ENCODE measurements at places on chromosomes 3 and 15.

DNA sequence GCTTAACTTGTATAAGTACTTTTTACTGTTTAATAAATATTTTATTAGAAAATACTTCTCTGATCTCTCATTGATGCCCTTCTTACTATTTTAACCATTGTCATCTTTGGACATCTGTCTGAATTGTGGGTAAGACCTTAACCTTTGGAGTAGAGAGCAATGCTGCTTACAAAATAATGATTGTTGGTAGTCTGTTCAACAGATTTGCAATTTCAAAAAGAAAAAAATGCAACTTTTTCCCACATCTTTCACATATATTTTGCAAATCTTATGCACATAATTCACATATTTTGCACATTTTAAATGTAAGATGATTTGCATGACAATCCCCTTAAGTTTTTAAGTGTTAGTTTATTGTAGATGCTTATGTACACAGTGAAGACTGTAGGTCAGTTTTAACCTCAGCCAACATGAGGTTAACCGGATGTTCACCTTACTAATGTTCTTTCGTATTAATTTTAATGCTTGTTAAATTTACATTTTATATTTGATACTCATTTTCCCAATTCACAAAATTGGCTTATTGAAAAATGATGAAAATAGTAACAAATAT lies 16.7 kb downstream of the C3orf38 start:
- DNase-seq = no peak

GRCh38 chr3:109188741-109189140 lies 52.2 kb downstream of the C3orf85 start:
- DNase-seq = no peak

DNA sequence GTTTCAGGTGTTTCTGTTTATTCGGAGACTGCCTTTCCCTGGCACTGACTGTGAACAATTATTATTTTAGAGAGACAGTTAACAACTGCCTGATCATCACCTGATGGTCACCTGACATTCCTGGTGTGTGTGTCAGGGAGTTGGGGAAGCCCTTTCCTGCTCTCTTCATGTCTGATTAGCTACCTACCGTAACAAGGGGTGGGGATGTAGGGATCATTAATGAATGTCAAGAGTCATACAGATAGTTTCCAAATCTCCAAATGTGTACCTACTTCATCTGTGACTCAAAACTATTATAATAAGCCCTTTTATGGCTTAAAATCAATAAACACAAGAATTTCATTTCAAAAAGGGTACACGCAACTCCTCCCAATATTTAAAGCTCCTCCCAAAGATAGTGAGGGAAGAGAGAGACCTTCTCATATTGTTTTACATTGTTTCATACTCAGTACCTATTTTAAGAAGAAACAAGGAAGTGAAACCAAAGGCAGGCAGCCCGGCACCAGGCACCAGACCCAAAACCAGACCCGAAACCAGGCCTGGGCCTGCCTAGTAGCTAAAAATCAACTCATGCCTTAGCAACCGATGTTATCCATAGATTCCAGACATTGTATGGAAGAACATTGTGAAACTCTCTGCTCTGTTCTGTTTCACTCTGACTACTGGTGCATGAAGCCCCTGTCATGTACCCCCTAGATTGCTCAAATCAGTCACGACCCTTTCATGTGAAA lies 844.9 kb upstream of the ALCAM start:
- DNase-seq = no peak

GRCh38 chr15:67945951-67946700 lies 106.3 kb upstream of the RNU6-1 start:
- DNase-seq = no peak

DNA sequence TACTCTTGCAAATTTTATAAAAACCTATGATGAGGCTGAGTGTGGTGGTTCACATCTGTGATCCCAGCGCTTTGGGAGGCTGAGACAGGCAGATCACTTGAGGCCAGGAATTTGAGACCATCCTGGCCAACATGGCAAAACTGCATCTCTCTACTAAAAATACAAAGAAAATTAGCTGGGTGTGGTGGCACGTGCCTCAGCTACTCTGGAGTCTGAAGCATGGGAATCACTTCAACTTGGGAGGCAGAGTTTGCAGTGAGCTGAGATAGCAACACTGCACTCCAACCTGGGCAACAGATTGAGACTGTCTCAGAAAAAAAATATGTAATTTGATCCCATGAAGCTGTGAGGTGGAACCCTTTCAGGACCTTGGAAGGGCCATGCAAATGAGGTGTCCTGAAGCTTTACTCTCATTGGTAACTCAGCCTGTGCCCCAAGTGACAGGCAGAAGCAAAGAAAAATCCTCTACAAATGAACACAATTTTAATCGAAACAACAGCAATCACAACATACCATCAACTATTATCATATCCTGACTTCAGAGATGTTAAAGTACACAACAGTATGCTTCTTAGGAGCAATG lies 84.6 kb upstream of the CDV3 start:
- DNase-seq = no peak

DNA sequence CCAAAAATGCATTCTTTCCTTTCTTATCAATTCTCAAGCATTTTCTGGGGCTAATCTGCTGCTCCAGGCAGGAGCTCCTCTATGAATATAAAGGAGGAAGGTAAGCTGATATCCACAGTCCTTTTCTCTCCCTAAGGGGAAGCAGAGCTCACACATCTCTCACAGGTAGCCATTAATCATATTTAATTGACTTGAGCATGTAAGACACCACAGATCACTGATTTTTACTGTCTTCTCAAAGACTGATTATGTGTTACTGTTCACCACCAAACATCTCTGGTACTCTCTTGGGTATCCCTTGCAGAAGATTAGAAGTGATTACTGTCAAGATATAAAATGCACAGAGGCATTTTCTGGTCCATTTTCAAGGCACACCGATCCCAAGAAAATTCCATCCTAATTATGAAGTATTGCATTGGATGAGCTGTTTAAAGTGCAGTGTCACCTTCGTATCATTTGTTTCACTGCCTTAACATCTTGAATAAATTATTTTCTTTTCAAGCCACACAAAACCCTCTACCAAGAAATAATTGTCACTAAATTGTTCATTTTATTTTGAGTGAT lies 100.7 kb downstream of the ARPP21 start:
- no peak for DNase-seq

DNA sequence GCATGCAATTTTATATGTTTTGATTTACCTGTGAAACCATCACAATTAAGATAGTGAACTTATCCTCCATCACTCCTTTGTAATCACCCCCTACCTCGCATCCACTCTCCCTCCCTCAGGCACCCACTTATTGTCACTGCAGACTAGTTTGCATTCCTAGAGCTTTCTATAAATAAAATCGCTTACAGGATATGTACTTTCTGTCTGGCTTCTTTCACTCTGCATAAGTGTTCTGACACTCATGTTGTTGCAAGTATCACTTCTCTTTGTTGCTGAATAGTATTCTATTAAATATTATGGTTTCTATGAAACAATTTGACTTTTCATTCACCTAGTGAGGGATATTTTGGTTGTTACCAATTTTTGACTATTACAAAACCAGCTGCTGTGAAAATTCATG lies 139.3 kb downstream of the RSRC1 start:
- DNase-seq = no peak

GRCh38 chr3:150789451-150789850 lies 26.5 kb upstream of the SIAH2 start:
- DNase-seq = no peak

DNA sequence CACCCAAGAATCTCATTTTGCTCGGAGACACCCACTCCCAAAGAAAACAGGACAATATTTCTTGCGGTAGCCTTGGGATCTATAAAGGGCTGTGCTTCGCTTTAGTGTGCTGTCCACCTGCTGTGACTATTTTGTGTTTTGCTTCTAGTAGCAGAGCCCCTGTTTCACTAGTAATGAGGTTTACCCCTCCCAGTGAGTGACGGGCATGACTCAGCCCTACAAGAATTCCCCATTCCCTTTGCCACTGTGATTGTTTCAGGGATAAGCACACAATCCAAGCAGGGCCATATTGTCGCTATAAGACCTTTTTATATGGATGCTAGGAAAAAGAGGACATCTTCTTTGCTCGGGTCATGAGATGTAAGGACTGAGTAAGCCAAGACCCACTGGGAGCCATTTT lies 62.5 kb upstream of the FOXB1 start:
- DNase-seq = no peak

- no peak for DNase-seq
Observed at GRCh38 chr3:124878561-124879336, 8.4 kb downstream of the ITGB5 start.

DNA sequence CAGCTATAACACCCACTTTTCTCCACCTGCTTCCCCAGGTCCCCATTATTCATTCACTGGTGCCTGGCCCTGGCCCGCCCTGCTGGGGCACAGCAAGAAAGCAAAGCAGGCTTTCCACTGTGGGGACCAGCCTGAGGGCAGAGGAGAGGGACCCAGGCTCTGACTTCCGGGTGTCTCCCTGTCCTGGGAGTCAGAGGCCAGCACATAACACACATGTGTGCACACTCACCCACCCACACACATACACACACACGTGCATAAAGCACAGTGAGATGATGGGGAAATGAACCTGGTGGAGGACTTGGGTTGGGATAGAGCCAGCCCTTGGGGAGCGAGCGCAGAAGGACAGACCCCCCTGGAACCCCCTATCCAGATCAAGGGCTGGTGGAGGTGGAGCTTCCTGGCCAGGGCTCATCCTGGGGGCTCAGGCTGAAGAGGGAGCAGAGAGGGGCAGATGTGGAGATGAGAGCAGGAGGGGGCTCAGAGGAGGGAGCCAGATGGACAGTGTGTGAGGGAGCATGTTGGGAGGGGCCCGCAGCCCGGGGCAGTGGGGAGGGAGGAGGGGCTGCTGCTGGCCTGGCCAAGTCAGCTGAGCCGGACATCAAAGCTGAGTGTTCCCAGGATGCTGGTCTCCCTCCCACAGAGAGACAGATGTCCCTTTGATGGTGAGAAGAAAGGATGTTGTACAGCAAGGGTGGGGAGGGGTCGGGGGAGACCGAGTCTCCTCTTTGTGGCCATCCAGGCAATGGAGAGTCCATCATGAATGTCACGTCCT lies 78.2 kb downstream of the LINGO1 start:
- no peak for DNase-seq

- no peak for DNase-seq
Observed at GRCh38 chr3:190870127-190870526, 7.6 kb upstream of the GMNC start.

DNA sequence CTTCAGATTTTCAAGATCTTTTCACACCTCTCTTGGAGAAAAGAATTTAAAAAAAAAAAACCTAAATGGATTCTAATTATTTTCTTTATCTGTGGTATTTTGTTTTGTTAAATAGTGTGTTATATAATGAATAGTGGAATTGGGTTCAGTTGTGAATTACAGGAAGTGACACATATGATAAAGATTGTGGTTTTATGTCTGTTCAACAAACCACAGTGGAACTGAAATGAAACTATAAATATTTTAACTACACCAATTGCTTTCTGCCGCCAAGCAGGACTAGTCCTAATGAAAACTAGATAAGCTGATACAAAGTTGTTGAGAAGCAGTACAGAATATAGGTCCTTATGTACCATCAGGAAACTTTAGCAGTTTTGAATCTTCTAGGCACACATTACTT lies 121.6 kb downstream of the UBE2E2 start:
- no peak for DNase-seq

- DNase-seq = no peak
Observed at GRCh38 chr15:25407950-25408349, 30.9 kb downstream of the UBE3A start.

DNA sequence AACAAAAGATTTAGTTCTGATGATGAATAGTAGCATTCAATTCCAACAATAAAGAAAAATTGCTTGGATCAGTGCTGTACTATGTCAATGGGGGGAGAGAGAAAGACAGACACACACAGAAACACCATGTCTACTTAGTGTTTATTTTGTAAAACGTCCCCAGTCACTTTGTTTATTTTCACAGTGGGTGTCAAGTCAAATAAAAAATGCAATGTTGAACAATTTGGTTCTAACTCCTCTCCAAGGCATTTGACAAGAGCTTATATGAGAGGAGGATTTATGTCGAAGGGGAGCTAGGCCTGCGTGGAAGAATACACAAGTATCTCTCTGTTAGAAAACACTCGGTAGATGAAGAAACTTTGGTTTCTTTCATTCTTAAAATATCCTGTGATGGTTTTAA lies 201.7 kb upstream of the SLC2A2 start:
- DNase-seq = peak; percentile 12

- DNase-seq = no peak
Observed at GRCh38 chr15:58568157-58568571, 136.4 kb downstream of the LIPC start.

DNA sequence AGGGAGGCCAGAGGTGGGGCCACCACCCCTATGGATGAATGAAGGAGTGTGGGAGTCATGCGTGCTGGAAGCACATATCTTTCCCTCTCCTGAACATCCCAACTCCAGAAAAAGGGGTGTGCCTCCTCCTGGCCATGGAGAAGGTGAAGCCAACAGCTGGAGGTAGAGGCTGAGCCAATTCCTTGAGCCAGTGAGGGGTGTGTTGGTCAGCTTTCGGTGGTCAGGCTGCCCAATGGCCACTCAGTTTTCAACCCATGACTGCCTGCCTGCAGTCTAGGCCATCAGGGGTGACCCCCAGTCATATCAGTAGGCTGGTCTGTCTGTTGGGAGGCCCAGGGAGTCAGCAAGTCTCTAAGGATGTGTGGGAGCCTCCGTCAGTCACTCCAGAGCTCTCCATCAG lies 13.6 kb downstream of the PTH1R start:
- no peak for DNase-seq

DNA sequence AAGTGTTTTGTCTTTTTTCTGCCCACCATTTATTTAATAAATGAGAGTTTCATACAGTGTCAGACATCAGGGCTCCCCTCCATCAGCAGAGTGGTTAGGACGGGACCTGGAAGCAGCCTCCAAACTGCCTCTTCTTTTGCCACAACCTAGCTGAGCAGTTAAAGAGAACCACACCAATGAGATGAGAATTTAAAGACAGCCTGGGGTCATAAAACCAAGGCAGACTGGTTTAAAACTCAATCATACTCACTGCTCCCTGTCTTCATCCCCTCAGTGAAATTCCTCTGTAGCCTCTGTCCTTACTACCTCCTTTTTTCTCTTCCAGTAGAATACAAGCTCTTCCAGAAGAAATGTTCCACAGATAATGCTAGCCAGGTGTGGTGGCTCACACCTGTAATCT lies 78.7 kb downstream of the WWTR1 start:
- DNase-seq = no peak

DNA sequence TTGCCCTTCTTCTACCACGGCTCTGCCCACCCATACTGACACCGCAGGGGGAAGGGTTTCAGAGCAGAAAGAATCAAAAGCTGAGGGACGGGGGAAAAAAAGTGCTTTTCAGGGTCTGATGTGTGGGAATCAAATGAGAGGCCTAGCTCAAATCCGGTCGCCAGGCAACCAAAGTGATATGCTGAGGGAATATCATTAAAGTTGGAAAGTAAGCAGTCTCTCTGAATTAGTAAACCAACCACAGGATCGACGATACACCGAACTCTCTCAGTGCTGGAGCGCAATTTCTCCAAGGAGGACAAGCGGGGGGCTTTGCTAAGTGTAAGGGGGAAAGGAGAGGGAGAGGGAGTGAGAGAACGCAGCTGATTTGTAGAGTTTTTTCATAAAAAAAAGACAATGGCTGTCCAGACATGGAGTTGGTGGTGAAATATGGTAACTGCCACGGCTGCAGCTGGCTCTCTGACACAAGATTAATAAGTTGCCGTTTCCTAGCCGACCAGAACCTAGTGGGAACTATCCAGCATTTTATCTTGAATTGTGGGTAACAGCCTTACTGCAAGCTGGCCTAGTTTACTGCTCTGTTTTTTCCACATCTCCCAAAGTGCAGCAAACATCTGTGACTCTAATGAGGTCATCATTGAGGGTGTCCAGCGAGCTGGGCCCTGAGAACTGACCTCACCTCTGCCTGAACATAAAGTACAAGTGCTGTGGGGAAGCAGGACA lies 530.2 kb downstream of the SOX2 start:
- no peak for DNase-seq

- DNase-seq = no peak
Observed at GRCh38 chr3:178078953-178079352, 457.3 kb upstream of the KCNMB2 start.
